ENCODE measurements at places on chromosomes 12 and 14.

- no peak for DNase-seq
Measured at GRCh38 chr12:31011746-31012566, 61.7 kb upstream of the DDX11 start.

DNA sequence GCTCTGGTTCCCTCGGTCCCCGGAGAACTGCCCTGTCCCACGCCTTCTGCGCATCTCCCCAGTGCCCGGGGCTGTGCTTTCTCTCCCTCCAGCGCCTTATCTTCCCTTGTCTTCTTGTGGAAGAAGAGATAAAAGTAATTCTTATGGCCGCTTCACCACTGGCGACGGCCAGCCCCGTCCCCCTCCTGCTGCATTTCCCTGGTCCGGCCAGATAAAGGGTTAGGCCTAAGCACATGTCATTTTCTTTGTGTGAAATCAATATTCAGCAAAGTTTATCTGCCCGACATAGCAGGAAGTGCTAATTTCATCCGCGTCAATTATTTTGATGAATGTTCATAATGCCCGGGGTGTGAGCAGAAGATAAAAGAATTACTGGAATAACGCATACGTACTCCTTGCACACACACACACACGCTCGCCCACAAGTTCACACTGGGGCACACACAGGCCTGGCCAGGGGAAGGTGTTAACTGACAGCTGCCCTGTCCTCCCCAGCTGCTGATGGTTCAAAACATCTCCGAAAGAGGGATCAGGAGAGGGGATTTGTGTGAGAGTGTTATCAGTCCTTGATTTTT lies 177.7 kb upstream of the LHX5 start:
- no peak for DNase-seq

- no peak for DNase-seq
Measured at GRCh38 chr14:41350476-41350875, 256.2 kb upstream of the LRFN5 start.

GRCh38 chr12:124720681-124721500 lies 142.8 kb downstream of the SCARB1 start:
- DNase-seq, result peak; percentile 85

DNA sequence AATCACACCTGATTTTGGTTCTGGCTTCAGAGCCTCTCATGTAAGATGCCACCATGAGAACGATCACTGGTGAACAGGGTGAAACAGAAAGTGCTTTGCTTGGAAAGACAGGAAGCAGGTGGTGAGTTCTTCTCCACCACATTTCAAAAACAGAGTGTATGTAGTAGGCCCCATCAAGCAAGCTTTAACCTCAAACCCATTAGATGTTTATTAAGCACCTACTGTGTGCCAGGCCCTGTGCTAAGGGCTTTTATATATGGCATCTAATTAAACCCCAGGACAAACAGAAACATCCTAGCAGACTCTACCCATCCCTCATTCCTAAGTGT lies 47.8 kb upstream of the MED13L start:
- DNase-seq, result no peak

DNA sequence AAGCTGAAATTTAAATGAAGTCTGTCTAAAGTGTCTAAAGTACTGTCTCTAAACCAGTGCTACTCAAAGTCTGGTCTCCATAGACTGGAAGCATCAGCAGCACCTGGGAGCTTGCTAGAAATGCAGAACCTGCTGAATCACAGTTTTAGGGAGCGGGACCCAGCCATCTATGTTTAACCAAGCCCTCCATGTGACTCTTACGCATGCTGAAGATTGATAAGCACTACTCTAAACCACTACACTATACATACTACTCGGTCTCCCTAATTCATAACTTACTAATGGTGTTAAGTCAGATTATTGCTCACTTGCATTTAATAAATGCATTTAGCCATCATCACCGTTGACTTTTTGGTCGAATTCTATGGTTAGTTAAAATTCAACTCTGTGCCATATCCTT lies 88.8 kb downstream of the SLC25A21 start:
- DNase-seq, result no peak

- DNase-seq, result no peak
Measured at GRCh38 chr14:23119363-23120327, 590 bp upstream of the CEBPE start.

DNA sequence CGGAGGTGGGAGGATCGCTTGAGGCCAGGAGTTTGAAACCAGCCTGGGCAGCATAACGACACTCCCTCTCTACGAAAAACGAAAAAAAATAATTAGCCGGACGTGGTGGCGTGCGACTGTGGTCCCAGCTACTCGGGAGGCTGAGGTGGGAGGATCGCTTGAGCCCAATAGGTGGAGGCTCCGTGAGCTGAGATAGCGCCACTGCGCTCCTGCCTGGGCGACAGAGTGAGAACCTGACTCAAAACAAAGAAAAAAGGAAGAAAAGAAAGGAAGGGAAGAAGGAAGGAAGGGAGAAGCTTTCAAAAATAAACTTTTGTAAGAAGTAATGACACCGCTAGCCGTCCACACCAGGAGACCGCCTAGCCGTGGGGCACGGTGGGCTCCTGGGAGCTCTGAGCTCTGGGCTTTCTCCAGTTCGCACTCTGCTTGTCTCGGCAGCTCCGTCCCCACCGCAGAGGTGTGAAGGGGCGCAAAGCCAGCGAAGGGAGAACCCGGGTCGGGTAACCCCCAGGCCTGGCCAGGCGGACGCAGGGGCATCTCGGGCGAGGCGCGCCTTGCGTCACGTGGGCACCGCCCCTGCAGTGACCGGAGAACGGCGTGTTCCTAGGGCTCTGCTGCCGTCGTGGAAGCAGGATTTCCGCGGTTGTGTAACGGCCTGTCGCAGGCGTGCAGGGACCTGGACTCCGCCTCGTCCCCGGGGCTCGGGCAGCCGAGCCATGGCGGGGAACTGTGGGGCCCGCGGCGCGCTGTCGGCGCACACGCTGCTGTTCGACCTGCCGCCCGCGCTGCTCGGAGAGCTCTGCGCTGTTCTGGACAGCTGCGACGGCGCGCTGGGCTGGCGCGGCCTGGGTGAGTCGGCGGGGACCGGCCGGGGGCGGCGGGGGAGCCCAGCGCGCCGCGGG lies at the start of gene IRAK3:
Gene IRAK3, plus strand, starts transcription at position 631 of the 902 bp plus-strand sequence. Its CDS starts 86 bp downstream, at position 717.
- peak; percentile 49 for DNase-seq

DNA sequence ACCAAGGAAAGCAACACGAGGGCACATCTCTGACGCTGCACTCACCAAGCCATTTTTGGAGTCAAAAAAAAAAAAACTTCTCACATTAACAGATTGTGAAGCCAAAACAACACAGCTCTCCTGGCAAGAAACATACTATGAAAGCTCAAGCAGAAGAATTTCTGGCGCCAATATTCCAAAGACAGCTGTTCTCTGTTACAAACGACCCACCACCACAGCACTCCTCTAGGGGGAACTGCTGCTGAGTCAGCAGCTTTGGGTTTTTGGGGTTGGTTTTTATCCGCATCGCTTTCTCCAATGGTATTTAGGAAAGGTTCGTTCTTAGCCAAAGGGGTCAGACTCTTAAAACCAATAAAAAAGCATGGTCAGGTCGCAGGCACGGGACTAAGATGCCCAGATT lies 379.4 kb downstream of the RPS29 start:
- no peak for DNase-seq

GRCh38 chr14:105491366-105491973 lies 424 bp downstream of the TEDC1 start:
- no peak for DNase-seq

DNA sequence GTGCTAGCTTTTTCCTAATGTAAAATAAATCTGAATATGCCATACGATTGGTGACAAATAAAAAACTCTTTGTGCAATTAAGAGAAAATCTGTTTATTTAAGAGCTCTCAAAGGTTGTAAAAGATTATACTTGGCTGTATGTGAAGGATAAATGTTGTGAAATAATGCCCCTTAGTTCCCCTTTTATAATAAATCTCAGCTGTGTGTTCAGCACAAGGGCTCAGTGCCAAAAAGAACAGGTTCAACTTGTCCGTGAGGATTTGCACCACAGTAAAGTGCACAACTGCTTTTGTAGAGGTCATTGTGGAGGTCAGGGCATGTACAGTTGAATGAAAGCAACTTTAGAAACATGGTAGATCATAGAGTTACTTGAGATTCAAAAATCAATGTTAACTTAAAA lies 118.6 kb downstream of the TRMT5 start:
- DNase-seq, result peak; percentile 1

DNA sequence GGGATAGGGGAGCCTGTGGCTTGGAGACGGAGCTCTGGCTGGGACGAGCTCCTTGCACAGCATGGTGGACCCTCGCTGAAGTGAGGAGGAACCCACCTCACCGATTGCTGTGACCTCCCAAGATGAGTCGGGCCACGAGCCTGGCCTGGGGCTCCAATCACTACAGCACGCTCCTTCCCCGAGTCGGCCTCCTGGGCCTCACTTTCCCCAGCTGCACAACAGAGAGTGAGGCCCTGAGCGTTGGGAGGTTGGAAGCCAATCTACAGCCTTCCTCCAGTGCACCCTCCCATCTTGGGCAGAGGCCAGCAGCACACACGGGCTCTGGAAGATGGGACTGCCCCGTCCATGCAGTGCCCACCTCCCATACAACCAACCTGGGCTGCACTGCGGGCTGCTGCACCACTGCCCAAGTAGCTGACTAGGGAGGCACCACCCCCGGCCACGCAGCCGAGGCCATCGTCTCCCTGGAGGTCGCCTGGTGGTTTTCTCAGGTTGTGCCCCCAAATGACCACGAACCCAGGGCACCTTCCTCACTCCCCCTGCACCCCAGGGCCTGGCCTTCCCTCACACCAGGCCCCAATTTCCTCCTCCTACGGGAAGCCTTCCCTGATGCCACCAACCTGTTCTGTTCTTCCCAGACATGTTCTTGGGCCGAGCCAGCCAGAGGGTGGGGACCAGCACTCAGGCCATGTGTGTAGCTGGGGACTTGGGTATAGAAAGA lies 152.3 kb upstream of the C14orf180 start:
- DNase-seq, result no peak

- DNase-seq, result no peak
Measured at GRCh38 chr14:57060276-57060955, 208.3 kb downstream of the EXOC5 start.

- DNase-seq, result no peak
Measured at GRCh38 chr14:28577711-28578131, 188.9 kb upstream of the FOXG1 start.
